GM13977 (cell line): ENCODE measurements at places on chromosomes 16 and 17.

- DNase-seq: no peak
Measured at GRCh38 chr17:33962857-33963655, 292.0 kb upstream of the CCL2 start.

GRCh38 chr17:73798111-73798748 is 154.0 kb upstream of the SDK2 start:
- no peak for DNase-seq

GRCh38 chr17:67479148-67479547 is 102.1 kb downstream of the PITPNC1 start:
- no peak for DNase-seq

DNA sequence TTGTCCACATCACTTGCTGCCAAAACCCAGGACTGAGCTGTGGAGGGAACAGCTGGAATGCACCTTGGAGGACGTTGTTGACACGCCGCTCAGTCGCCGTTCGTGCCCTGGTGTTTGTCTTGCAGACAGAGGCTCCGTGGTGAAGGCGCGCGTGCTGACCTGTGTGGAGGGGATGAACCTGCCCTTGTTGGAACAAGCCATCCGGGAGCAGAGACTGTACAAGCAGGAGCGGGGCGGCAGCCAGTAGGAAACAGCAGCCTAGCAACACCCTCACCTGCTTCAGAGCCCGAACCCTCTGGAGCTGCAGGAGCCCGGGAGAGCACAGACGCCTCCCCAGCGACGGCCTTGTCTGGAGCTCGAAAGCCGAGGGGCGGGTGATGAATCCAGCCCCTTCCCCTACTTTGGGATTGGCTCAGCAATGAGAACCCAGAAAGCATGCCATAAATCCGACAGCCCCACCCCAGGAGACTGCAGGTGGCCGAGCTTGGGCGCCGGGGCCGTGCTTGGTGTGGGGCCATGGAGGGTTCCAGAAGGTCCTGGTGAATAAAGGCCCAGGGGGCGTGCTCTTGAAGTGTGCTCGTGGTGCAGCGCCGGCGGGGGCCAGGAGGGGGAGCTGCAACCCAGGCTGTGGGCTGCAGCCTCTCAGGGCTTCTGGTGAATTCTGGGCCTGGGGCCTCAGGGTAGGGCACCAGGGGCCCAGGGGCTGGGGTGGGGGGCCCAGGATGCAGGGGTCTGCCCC is 470 bp upstream of the CDK3 start:
- peak; percentile 85 for DNase-seq

DNA sequence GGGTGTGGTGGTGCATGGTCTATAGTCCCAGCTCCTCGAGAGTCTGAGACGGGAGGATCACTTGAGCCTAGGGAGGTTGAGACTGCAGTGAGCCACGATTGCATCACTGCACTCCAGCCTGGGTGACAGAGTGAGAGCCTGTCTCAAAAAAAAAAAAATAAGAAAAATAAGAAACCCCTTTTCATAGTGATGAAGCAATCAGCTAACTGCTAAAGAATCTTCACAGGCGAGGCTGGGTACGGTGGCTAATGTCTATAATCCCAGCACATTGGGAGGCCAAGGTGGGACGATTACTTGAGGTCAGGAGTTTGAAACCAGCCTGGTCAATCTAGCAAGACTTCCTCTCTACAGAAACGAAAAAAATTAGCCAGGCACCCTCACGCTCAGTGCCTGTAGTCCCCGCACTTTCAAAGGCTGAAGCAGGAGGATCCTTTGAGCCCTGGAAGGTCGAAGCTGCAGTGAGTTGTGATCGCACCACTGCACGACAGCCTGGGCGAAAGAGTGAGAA is 760 bp downstream of the SLFN12L start:
- no peak for DNase-seq

DNA sequence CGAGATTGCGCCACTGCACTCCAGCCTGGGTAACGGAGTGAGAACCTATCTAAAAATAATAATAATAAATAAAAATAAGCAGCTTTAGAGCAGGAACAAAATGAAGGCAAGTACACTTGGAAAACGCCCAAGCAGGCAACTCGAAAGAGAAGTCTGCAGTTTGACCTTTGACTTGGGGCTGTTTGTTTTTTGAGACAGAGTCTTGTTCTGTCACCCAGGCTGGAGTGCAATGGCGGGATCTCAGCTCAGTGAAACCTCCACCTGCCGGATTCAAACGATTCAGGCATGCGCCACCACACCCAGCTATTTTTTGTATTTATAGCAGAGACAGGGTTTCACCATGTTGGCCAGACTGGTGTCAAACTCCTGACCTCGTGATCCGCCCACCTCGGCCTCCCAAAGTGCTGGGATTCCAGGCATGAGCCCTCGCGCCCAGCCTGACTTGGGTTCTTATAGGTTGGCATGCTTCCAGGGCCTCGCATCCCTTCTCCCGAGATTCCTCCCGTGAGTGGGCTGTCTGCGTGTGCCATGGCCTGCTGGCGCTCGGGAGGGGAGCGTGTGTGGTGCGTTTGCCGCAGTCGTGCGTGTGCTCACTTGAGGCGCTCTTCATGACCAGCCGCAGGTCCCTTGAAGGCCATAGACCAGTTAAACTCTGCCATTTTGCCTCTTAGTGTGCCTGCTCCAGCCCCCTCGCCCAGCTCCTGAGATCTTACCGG is 18.4 kb upstream of the UBE2I start:
- no peak for DNase-seq

DNA sequence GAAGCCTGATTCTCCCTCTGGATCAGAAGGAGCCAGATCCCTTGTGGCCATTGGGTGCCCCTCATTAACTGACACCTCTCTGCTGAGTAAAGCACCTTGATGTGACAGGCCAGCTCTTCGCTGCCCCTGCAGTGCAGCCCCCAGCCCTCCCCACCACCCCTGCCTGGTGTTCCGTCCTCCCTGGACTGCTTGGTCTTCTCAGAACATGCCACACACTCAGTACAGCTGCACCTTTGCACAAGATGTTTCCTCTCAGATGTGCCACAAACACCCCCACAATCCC is 20.2 kb downstream of the GOSR2 start:
- DNase-seq: no peak

- peak; percentile 57 for DNase-seq
Measured at GRCh38 chr16:31386157-31386984, 6.8 kb upstream of the ITGAD start.
